ENCODE measurements at places on chromosomes 6 and 20.
A peak's percentile ranks its signal among the peaks of the same experiment; 100 is the strongest.

DNA sequence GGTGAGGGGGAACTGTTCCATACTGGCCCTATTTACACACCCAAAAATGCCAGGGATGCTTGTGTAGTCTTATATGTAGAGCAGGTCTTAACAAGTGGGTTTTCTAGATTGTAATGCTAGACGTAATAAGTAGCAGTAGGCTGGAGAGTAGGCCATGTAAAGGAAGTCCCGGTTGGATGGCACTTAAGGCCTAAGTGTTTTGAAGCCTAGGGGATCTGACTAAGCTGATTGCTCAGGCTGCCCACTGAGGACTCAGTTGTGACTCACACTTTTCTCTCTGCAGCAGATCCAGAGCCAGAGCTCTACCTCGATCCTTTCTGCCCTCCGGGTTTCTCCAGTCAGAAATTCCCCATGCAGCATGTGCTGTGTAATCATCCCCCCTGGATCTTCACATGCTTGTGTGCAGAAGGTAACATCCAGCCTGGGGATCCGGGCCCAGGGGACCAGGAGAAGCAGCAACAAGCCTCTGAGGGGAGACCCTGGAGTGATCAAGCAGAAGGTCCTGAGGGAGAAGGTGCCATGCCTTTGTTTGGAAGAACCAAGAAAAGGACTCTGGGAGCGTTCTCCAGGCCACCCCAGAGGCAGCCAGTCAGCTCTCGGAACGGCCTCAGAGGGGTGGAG lies 26.6 kb downstream of the ZNF133 start:
- no peak for DNase-seq

DNA sequence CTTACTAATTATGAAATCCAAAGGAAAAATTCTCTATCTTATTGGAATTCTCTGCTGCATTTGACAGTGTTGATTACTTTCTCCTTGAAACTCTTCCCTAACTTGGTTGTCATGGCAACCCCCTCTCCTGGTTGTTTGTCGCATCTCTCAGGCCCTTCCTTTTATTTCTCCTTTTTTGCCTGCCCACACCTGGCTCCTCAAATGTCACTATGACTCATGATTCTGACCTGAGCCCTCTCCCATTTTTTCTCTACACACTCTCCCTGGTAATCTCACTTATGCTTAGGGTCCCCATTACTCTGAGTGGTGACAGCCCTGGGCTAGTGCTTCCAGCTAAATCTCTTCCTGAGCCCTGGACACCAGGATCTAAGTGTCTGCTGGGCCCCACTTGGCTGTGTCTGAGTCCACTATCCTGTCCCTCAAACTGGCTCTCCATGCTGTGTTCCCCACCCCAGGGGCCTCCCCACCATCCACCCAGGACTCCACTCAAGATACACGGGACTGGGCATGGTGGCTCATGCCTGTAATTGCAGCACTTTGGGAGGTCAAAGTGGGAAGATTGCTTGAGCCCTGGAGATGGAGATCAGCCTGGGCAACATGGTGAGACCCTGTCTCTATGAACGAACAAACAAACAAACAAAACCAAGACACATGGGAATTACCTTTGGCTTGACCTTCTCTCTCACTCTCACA lies 16.5 kb upstream of the NNAT start:
- no peak for DNase-seq

DNA sequence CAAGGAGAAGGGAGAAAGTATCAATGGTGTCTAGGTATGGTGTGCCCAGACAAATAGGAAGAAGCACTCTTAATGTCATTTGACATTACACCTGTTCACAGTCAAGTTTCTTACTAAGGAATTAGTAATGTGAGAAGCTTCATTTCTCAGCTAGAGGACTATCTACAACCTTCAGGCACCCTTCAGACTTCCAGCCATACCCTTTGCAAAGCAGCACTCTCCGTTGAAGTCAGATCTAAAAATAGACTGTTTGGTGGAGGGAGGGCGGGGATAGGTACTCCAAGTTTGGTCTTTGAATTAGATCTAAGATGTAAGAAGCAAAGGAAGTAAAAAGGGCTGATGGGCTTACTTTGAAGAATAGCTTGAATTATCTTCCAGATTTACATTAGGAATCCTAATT lies 311.1 kb downstream of the SLC35F1 start:
- DNase-seq = no peak

- DNase-seq = no peak
Observed at GRCh38 chr6:5763407-5763806, 243.3 kb downstream of the NRN1 start.

- DNase-seq = no peak
Observed at GRCh38 chr6:79543886-79544285, 6.7 kb upstream of the LCA5 start.

DNA sequence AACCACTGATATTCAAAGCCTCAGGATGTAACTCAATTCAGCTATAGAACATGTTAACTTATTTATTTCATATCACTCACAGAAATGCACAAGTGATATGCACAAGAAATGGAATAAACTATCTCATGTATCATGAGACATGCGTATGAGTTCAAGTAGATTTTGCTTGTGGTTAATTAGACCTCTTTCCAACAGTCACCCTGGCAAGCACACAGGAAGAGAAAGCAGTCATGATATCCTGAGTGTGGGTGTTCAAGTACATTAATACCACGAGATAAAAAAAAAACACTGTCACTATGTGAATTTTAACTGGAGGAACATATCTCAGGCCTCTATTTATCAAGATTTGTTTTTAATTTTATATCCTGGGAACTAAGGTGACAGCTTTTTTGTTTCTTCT lies 64.2 kb downstream of the LAMP5 start:
- no peak for DNase-seq

- no peak for DNase-seq
Observed at GRCh38 chr20:58691773-58692578, 624 bp upstream of the NPEPL1 start.

DNA sequence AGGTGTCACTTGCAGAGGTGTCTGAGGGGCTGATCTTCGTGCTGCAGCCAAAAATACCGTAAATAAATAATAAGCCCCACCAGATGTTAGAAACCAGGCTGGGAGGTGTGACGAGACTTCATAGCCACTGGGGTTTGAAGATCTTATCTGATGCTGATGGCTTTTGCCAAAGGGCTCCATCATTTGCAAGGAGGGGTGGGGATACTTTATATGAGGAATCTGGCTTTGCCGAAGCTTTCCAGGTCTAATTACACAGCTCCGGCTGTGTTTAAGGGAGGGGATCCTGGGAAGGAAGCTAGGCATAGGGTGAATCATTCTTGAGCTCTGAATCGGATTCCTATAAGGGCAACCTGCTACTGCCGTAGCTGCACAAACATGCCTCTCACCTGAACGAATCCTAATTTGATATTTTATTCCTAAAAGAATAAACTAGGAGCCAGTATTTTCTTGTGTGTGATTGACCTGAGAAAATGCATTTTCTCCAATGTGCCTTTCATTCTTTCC lies 249.6 kb downstream of the SOD2 start:
- DNase-seq = no peak

DNA sequence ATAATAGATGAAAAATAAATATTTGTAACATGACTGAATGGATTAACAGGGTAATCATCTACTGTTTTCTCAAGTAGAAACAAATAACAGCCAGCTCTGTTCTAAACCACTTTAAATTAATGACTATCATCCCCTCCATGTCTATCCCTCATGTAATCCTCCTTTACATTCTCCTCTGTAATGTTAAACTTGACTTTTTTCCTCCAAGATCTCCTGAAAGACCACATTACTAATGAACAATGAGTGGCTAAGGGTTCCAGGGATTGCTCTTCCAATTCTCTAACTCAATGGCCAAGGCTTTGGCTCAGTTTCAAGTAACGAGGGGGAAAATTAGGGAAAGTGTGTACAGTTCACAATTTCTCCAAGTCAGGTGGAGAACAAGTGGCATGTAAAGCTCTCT lies 37.6 kb upstream of the FBXL4 start:
- DNase-seq = no peak

GRCh38 chr6:107561306-107561705 lies 71.4 kb downstream of the SOBP start:
- no peak for DNase-seq

- DNase-seq = no peak
Observed at GRCh38 chr6:130306377-130306776, 59.4 kb upstream of the TMEM200A start.

DNA sequence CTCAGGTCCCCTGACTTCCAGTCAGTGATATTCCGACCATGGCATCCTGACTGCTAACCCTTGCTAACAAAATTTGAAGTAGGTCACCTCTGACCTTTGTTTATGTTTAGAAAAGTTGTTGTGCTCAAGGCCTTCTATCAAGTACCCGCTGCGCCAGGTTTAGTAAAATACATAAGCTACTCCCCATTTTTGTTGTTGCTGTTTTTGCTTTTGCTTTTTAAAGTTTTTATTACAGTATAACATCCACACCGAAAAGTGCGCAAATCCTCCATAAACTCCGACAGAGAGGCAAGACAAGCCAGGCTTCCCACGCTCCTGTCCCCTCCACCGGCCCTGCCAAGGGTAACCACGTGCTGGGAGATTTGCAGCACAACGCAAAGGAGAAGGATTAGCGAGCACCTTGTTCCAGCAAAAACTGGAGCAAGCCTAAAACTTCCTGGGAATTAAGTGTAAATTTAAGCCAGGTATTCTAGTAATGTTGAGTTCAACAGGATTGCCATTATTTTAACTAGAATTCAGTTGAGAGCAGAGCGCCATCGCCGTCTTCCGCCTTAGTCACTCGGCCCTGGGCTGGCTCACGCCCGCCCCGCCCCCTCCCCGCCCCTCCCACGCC lies 17.8 kb upstream of the HMGN4 start:
- DNase-seq = no peak

GRCh38 chr6:4849226-4850022 lies 73.2 kb downstream of the CDYL start:
- no peak for DNase-seq

DNA sequence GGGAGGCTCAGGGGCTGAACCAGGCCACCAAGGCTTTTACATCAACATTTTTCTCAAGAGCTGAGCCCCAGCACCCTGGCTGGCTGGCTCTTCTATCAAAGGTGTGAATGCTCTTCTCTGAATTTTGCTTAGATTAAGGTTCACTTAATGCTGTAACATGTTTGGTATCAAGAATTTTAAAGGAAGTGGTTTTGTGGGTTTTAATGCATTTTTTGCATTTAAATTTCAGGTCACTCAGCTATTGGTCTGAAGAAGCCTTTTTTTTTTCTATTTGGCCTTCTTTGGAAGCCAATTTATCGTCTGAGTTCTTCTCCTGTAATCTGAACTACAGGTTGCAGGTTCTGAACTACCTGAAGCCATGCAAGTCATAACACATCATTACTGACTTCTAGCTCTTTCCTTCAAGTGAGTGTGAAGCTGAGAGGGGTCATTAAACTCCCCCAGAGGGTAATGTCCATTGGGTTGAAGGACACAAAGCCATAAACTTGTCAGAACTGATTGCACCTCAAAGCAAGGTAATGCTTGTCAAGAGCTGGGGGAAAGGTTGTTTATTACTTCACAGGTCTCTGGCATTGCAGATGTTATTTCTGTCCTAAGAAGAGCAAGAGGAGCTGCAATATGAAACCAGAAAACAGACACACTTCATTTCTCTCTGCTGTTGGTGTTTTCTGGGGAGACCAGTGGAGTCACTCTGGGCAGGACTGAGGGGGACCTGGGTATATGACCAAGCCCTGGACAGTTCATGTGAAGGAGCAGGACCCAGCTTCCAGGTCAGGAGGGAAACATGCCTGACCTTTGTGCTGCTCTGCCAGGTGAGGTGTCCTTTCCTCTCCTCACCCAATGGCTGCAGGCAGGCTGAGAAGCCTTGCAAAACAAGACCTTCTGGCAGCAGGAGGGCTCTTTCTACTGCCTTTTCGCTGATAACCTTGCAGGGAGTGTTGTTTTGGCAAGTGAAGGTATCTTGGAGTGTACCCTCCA lies 26.1 kb upstream of the NEDD9 start:
- no peak for DNase-seq

GRCh38 chr6:167952512-167952859 lies 45.0 kb upstream of the KIF25 start:
- no peak for DNase-seq

GRCh38 chr6:169098116-169098515 lies 155.5 kb downstream of the THBS2 start:
- no peak for DNase-seq

GRCh38 chr6:2733324-2733723 lies 17.4 kb downstream of the MYLK4 start:
- peak; percentile 21 for DNase-seq

DNA sequence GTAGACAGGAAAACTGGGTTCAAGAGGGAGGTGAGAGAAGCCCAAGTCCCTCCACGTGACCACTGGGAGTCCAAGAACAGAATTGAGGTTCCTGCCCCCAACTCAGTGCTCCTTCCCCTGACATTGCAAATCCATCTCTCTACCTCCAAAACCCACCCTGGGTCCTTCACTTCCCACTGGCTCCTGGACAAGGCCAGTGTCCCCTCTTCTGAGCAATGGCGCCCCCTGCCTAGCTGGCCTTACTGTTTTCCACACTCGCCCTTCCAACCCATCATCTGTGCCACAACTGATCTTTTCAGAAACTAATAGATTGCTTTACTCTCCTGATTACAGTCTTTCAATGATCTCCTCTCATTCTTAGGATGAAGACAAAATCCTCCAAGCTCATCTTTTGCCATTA lies 200.3 kb downstream of the ANKRD60 start:
- no peak for DNase-seq

DNA sequence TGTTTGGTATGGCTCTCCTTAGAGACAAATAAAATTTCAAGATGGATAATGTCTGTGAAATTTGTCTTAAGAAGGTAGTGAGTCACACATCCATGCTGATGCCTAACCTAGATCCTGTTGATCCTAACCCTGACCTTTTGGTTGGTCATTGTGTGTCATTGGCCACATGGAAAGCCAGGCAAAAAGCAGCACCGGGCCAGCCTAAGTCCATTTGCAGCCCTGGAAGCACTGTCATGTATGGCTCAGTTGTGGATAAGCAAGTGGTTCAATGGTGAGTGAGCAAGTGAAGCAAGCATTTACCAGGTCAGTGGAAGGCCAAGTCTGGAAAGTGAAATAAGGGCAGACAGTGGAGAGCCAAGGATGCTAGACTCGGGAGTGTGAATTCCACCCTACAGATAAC lies 12.1 kb upstream of the XRN2 start:
- DNase-seq = no peak

- no peak for DNase-seq
Observed at GRCh38 chr6:49966334-49966733, 2.4 kb upstream of the DEFB114 start.

DNA sequence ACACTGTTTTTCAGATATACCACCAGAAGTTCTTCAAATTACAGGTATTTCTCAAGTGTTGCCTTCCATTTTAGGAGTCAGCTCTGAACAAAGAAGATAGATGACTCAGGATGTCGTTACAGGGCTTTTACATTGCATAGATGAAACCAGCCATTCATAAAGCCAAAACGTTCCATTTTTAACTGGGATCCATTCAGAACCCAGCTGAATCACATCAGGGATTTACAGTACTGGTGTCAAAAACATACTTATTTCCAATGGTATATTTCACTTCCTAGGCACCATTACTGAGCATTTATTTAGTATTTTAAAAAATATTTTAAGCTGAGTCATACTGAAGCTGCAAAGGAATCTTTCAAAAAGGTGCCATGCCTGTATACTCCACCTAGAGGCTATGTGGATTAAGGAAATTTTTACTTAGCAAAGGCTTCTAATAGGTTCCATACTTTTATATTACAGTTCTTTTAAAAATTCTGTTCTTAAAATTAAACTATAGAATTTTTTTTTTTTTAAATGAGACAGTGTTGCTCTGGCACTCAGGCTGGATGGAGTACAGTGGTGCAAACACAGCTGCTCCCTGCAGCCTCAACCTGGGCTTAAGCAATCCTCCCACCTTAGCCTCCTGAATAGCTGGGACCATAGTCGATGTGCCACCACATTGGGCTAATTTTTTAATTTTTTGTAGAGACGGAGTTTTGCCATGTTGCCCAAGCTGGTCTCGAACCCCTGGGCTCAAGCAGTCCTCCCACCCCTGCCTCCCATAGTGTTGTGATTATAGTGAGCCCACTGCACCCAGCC lies 2.6 kb downstream of the ASF1A start:
- no peak for DNase-seq
